ENCODE measurements at places on chromosomes 7 and 10.

DNA sequence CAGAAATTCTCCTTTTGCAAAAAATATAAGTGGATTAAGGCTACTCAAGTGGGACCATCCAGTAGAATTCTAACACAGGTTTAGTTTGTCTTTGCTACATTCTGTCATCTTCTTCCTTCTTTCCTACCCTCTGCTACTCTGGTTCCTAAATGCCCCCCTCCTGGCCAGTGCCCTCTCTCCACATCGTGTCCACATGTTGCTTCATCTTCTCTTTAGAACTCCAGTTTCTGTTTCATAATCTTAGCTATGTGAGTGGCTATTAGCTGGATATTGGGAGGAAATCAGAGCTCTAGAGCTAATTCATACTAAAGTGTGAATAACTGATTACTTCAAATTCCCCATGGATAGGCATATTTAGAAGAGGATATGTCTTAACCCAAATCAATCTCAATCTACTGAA is 528.5 kb downstream of the LRMDA start:
- no peak for DNase-seq

- no peak for DNase-seq
Measured at GRCh38 chr7:50314836-50315592, 10.5 kb downstream of the IKZF1 start.

DNA sequence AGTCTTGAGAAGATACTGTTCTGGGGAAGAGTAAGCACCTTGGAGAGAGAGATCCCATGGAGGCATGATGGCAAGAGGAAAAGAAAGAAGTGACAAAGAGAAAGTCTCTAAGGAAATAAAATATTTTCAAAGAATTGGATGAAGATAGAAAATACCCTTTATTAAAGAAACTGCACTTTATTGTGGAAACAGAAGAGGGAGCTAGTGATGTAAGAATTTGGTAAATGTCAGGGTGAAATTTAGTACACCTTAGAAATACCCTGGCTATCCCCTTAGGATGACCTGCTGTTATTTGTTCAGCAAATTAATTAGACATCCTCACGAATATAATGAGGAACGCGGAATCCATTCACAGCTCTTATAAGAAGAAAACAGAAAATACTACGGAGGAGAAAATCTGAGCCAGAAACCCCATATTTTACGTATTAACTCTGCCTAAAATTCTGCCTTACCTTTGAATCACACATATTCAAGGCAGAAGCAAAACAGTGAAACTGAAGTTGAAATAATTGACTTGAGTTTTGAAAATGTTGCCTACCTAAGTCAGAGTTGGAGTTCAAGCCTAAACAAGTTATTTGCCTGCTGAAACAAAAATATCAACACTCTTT is 90.7 kb downstream of the TFPI2 start:
- no peak for DNase-seq

GRCh38 chr7:86222806-86223205 is 420.9 kb upstream of the GRM3 start:
- no peak for DNase-seq

Measured in kidney (tissue), 22 donors.